ENCODE measurements at places on chromosomes 6 and 20.

- DNase-seq, result no peak
Observed at GRCh38 chr6:51199105-51199552, 380.5 kb downstream of the TFAP2B start.

- DNase-seq, result no peak
Observed at GRCh38 chr6:35015476-35015875, 125.7 kb downstream of the TCP11 start.

GRCh38 chr20:60187683-60188082, 229.5 kb downstream of the CDH26 start:
- DNase-seq, result no peak

- no peak for DNase-seq
Observed at GRCh38 chr6:82568290-82568993, 204.8 kb downstream of the TPBG start.

DNA sequence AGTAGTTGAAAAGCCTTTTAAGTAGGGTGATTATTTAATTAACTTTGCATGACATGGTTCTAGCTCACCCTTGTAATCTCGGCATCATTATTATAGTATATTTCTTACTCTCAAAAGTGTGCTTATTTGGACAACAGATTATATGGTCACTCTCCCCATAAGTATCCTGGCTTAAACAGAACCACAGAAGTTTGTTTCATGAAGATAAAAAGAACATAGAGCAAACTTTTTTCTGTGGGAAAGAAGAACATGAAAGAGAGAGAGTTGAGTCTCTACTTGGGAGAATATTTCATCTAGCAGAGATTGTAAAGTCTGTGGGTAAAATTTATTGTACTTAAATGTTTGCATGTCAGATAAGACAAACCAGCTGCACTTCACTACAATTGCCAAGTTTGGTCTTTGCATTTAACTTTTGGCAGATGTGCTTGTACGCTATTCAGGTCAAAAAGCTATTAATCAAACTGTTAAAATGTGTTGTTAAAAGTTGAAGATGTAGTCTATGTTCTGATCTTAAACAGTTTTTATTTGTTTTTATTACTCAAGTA, 33.4 kb upstream of the PRIM2 start:
- DNase-seq, result no peak

DNA sequence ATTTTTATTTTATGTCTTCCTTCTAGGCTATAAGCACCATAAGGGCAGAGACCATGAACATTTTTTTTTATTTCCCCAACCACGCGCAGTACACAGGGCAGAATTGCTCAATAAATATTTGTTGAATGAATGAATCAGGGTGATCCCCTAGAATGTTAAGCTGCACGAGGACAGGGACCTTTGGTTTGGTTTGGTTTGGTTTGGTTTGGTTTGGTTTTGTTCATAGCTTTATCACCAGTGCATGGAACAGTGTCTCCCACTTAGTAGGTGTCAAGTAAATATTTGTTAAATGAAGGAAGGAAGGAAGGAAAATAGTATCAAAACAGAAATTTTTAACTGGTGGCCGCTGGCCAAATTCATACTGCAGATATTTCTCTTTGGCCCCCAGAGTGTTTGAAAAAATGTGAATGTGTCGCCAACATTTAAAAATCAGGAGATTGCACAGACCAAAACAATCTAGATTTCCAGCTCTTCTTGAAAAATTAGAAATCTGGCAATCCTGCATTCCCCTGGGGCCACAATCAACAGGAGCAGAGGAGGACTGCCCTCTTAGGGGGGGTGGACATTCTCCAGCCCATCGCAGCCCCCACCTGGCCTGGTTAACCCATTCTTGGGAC, 205.3 kb downstream of the EYA2 start:
- DNase-seq, result no peak

All from activated CD4-positive, alpha-beta T cell treated with anti-CD3 and anti-CD28 coated beads for 1 hour (primary cell).